Activated CD4-positive, alpha-beta memory T cell treated with anti-CD3 and anti-CD28 coated beads for 36 hours (primary cell): ENCODE measurements at places on chromosomes 5 and 9. TPM values are rescaled to one million over a fixed set of nuclear protein-coding genes. Genes with fewer than 3 reads are reported as not detected.

GRCh38 chr5:145752947-145753346 lies 82.2 kb downstream of the PRELID2 start:
- no peaks in the 10 kb centered on the region for H3K27me3 ChIP-seq
- no peak overlapping the region for H3K27ac ChIP-seq
- DNase-seq = no peak
- no peaks in the 10 kb centered on the region for H3K36me3 ChIP-seq
- no peak overlapping the region for H3K4me3 ChIP-seq

- no peaks in the 10 kb centered on the region for H3K36me3 ChIP-seq
- DNase-seq = no peak
- no peak overlapping the region for H3K27ac ChIP-seq
These were observed 217.3 kb downstream of the ADAMTS6 start for GRCh38 chr5:65264420-65264819.

Gene PLEKHG4B
- total RNA-seq = not detected

- H3K27ac ChIP-seq = no peak overlapping the region
- no peaks in the 10 kb centered on the region for H3K4me1 ChIP-seq
- no peaks in the 10 kb centered on the region for H3K36me3 ChIP-seq
- no peak overlapping the region for H3K4me3 ChIP-seq
- H3K27me3 ChIP-seq = peaks cover 1% of the 10 kb centered on the region
- DNase-seq = no peak
These were observed 137.5 kb downstream of the ARHGEF28 start for GRCh38 chr5:73763300-73764032.

Gene LCN2
- not detected for total RNA-seq

Gene GMCL2
- not detected for total RNA-seq

GRCh38 chr5:152185547-152186245 lies 219.4 kb downstream of the NMUR2 start:
- DNase-seq = no peak
- no peak overlapping the region for H3K27ac ChIP-seq
- H3K27me3 ChIP-seq = no peaks in the 10 kb centered on the region
- peaks cover under 1% of the 10 kb centered on the region for H3K36me3 ChIP-seq
- no peak overlapping the region for H3K4me3 ChIP-seq
- no peaks in the 10 kb centered on the region for H3K4me1 ChIP-seq

DNA sequence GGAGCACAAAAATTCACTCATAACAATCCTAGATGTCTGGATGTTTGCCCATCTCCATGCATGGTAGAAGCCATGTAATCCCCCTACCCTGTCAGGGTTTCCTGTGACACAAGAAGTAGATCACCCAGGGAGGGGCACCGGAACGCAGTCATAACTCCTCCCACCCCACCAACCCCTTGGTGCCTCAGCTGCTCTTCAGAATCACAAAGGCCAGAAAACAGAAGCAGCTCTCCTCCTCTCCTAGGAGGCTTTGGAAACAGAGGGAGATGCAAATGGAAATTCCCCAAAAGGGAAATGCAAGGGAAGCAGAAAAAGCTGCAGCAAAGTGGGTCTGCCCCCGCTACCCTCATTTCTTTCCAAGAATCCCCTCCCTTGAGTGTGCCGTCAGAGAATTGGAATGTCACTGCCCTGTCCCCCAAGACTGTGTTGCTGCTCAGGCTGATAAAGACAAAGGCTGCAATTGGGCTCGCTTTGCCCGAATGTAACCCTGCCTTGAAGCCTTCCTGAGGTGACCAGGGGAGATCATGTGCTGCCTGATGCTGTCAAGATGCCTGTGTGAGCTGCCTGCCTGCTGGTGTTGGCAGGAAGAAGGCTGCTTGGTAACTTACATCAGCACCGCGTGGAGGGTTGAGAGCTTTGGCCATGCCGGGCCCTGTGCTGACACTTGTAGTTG lies 65.5 kb upstream of the ABCA1 start:
- peak; percentile 33 for DNase-seq
- no peak overlapping the region for H3K27ac ChIP-seq
- H3K27me3 ChIP-seq = peaks cover 21% of the 10 kb centered on the region
- H3K4me3 ChIP-seq = no peak overlapping the region
- peaks cover 31% of the 10 kb centered on the region for H3K4me1 ChIP-seq

Gene URM1
- total RNA-seq = 50.0 TPM

DNA sequence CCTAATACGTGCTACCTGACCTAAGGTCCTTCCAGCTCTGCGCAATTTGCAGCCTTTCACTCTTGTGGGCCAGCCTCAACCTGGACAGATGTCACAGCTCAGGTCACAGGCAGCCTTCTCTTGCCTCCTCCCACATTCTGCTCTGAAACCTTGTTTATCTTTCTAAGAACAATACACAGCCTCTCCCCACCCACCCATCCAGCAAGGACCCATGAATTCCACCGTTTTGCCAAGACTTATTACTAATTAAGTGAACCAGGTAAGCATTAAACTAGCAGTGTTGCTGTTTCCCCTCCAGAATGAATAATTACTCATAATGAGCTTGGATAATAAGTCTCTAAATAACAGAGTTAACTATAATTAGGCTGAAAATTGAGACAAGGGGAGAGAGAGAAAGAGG lies 11.0 kb downstream of the FABP6 start:
- peaks cover 2% of the 10 kb centered on the region for H3K27me3 ChIP-seq
- no peak overlapping the region for H3K4me3 ChIP-seq
- H3K36me3 ChIP-seq = no peaks in the 10 kb centered on the region
- no peak overlapping the region for H3K27ac ChIP-seq
- H3K4me1 ChIP-seq = no peaks in the 10 kb centered on the region

GRCh38 chr9:87798261-87798833 lies 72.4 kb downstream of the CTSL start:
- peaks cover 36% of the 10 kb centered on the region for H3K4me1 ChIP-seq
- no peak overlapping the region for H3K27ac ChIP-seq
- peak; percentile 32 for DNase-seq
- H3K4me3 ChIP-seq = no peak overlapping the region
- no peaks in the 10 kb centered on the region for H3K27me3 ChIP-seq

GRCh38 chr5:12911156-12911555 lies 1006.9 kb upstream of the CTNND2 start:
- H3K36me3 ChIP-seq = no peaks in the 10 kb centered on the region
- no peak overlapping the region for H3K27ac ChIP-seq
- DNase-seq = no peak
- no peaks in the 10 kb centered on the region for H3K4me1 ChIP-seq
- no peaks in the 10 kb centered on the region for H3K27me3 ChIP-seq
- H3K4me3 ChIP-seq = no peak overlapping the region

DNA sequence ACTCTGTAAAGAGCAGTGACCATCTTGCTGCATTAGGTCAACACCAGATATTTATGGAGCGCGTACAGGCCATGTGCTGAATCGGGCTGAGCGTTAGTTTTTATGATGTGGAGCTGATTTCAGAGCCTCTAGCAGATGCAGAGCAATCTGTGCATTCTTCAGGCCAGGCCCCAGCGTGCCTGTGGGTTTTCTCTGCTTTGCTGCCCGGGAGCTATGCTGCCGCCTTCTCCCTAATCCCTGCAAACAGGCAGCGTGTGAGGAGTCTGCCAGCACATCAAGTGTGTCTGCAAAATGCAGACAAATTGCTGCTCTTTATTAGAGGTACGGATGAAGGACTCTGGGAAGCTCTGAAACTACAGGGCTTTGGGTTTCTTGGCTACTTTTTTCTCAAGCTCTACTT lies 170.0 kb downstream of the NTRK2 start:
- no peaks in the 10 kb centered on the region for H3K36me3 ChIP-seq
- no peak overlapping the region for H3K27ac ChIP-seq
- H3K4me1 ChIP-seq = no peaks in the 10 kb centered on the region
- no peak overlapping the region for H3K4me3 ChIP-seq
- no peak for DNase-seq
- peaks cover 2% of the 10 kb centered on the region for H3K27me3 ChIP-seq

GRCh38 chr9:93083592-93084470 lies 12.2 kb upstream of the CARD19 start:
- no peaks in the 10 kb centered on the region for H3K27me3 ChIP-seq
- peaks cover 58% of the 10 kb centered on the region for H3K36me3 ChIP-seq
- peaks cover 46% of the 10 kb centered on the region for H3K4me1 ChIP-seq
- peak overlapping the region; percentile 28 for H3K4me3 ChIP-seq
- DNase-seq = peak; percentile 78
- H3K27ac ChIP-seq = peak overlapping the region; percentile 98

Gene SGCD
- total RNA-seq = not detected

- no peak overlapping the region for H3K4me3 ChIP-seq
- DNase-seq = no peak
- H3K27ac ChIP-seq = no peak overlapping the region
- H3K4me1 ChIP-seq = peaks cover 7% of the 10 kb centered on the region
These were observed 62.0 kb upstream of the GARNL3 start for GRCh38 chr9:127202461-127203169.

- H3K27ac ChIP-seq = no peak overlapping the region
- DNase-seq = no peak
- peaks cover 23% of the 10 kb centered on the region for H3K27me3 ChIP-seq
- H3K4me1 ChIP-seq = no peaks in the 10 kb centered on the region
These were observed 4.8 kb downstream of the PRSS3 start for GRCh38 chr9:33799928-33800704.

Gene PAX5
- 0.12 TPM for total RNA-seq

DNA sequence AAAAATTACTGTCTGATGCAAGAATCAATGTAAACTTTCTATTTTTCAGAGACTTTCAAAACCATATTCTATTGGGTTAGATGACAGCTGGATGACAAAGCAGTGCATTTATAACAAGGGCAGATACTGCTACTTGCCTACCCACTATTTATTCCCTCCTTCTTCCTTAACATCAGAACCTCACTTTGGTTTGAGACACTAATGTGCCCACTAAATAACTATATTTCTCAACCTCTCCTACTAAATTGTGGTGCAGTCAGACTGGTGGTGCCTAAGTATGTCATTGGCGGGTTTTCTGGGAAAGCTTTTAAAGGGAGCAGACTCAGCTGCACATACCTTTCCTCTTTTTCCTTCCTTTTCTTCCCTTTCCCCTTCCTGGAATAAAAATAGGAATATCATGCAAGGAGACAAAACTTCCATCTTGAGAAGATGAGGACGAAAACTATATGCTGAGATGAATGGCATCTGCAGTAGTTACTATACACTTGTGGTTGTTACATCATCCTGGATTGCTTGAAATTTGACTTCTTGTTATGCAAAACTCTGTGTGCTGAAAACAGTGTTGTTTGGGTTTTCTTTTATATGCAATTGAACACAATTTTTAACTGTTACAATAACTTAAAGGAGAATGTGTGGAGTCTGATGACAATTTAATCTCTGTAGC lies 43.8 kb downstream of the PRR16 start:
- H3K27ac ChIP-seq = no peak overlapping the region
- H3K4me1 ChIP-seq = no peaks in the 10 kb centered on the region
- no peaks in the 10 kb centered on the region for H3K27me3 ChIP-seq
- no peak overlapping the region for H3K4me3 ChIP-seq

GRCh38 chr5:137516251-137516797 lies 17.2 kb upstream of the SPOCK1 start:
- H3K27me3 ChIP-seq = peaks cover 25% of the 10 kb centered on the region
- no peak overlapping the region for H3K4me3 ChIP-seq
- H3K4me1 ChIP-seq = no peaks in the 10 kb centered on the region
- H3K27ac ChIP-seq = no peak overlapping the region
- no peaks in the 10 kb centered on the region for H3K36me3 ChIP-seq

GRCh38 chr9:110110154-110110553 lies 97.8 kb downstream of the C9orf152 start:
- H3K36me3 ChIP-seq = no peaks in the 10 kb centered on the region
- H3K27ac ChIP-seq = no peak overlapping the region
- no peaks in the 10 kb centered on the region for H3K4me1 ChIP-seq
- H3K4me3 ChIP-seq = no peak overlapping the region

DNA sequence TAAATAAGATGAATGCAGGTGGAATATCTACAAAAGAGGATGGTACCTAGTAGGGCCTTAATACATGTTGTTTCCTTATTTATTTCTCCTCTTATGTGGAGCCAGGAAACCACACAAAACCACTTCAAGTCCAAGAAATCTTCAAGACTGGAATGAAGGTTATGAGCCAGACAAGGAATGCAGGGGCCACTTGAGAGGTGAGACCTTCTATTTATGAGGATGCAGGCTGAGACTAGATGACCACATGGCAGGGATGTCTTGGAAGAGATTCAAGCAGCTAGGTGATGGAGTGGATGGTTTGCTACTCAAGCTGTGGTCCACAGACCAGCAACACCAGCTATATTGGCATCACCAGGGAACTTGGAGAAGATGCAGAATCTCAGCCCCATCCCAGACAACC lies 92.2 kb downstream of the TNC start:
- H3K36me3 ChIP-seq = peaks cover 2% of the 10 kb centered on the region
- no peak overlapping the region for H3K4me3 ChIP-seq
- H3K27ac ChIP-seq = no peak overlapping the region
- no peak for DNase-seq
- no peaks in the 10 kb centered on the region for H3K4me1 ChIP-seq
- peaks cover 2% of the 10 kb centered on the region for H3K27me3 ChIP-seq

Gene NACC2
- 8.5 TPM for total RNA-seq

DNA sequence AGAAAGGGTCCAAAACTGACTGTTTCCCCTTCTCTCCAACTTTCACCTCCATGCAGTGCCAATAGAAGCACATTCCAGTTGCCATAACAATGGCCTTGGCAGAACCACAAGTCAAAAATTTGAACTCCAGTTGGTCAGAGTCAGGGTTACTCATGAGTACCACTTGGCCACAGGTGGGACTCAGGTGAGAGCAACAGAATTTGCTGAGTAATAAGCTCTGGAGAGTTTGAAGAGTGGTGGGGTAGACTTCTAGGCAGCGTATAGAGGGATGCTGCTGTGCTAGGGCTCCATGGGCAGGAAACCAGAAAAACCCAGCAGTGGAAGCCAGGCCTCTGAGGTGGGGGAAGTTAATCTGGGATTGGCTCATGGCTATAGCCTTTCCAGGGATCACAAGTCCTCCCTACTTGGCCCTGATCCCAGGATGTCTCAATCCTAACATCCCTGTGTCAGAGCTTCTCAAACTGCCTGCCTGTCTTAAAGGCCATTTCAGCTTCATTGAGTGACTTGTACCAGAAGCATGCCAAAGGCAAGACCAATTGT lies 30.2 kb downstream of the SNX18 start:
- no peaks in the 10 kb centered on the region for H3K4me1 ChIP-seq
- H3K27me3 ChIP-seq = no peaks in the 10 kb centered on the region
- H3K27ac ChIP-seq = no peak overlapping the region
- no peak for DNase-seq
- no peak overlapping the region for H3K4me3 ChIP-seq
- peaks cover 7% of the 10 kb centered on the region for H3K36me3 ChIP-seq

GRCh38 chr5:57986761-57987341 lies 473.0 kb downstream of the PLK2 start:
- no peak overlapping the region for H3K27ac ChIP-seq
- H3K27me3 ChIP-seq = no peaks in the 10 kb centered on the region
- no peak overlapping the region for H3K4me3 ChIP-seq
- DNase-seq = no peak
- no peaks in the 10 kb centered on the region for H3K36me3 ChIP-seq
